ENCODE measurements at places on chromosomes 6 and 20. TPM values are rescaled to one million over a fixed set of nuclear protein-coding genes. Genes with fewer than 3 reads are reported as not detected.
A peak's percentile ranks its signal among the peaks of the same experiment; 100 is the strongest.

Gene SERPINB1
- 43.6 TPM for total RNA-seq

Gene WASF1
- 22.8 TPM for total RNA-seq

DNA sequence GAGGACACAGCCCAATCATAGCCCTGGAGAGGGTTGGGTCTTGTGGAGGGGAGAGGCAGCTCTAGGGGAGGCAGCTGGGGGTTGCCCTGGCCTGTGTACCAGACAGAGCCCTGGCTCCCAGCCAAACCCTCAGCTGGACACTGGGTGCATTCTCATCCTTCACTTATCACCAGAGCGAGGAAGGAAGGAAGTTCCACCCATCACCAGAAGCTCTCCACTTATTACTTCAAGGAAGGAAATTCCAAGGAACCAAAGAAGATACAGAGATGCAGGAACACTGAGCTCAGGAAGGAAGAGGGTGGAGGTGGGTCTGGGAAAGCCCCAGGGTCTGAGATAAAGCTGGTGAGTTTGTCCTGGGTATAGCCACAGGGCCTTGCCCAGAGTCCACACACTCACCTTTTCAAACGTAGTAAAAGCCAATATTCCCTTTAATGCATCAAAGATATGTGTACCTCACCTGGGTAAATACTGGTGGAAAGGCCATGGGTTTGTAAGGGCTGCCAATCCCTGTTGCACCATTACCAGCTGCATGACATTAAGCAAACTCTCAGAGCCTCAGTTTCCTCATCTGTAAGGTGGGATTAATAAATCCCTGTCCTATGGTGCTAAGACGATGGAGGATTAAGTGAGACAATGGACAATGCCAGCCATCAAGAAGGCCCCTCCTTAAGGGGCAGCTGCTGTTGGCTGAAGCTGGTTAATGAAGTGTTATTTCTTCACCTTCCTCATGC lies 109.7 kb upstream of the NAA20 start:
- DNase-seq, result peak; percentile 43

DNA sequence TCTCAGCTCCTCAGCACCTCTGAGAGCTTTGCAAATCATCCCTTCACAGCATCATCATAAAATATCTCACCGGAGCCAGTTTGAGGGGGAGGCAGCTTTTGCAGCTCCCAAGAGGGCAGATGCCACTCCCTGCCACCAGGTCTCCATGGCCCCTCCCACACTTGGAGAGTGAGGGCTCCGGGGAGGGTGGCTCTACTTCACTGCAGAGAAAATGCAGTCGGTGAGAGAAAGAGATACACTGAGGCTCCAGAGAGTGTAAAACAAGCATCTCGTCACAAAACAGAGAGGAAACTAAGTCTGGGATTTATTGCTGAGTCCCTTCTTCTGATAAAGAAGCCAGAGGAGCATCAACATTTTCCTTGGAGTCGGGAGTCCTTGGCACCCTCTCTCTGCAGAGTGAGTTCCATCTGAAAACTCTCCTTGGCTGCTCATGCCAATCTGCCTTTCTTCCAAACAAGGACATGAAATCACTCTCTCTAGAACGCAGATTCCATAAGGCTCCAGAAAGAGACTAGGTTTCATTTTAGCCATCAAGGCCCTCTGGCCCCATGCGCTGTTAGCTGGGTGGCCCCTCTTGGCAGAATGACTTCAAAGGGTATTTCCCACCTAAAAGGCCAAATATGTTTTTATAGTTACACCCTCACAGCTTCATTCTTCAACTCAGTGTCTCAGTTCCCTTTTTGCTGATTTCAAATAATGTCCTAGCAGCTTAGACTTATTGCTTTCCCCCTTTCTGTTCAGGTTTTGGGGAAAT lies 70.6 kb upstream of the F13A1 start:
- DNase-seq, result no peak

DNA sequence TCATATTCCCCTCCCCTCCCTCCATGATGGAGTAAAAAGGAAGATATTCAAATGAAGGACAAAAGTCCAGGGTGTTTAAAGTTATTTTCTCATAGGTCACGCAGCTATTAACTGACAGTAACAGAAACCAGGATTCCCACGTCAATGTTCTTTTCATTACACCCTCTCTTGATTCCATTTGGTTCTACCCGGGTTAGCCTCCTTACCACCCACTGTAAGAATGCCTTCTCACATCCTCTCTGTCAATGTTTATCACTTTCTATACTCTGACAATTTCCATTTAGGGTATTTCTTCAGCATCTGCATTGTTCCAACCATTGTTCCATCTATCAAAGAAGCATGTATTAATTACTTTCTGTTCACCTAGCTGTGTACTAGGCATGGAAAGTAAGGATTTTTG lies 52.1 kb downstream of the NUDT3 start:
- DNase-seq, result no peak

DNA sequence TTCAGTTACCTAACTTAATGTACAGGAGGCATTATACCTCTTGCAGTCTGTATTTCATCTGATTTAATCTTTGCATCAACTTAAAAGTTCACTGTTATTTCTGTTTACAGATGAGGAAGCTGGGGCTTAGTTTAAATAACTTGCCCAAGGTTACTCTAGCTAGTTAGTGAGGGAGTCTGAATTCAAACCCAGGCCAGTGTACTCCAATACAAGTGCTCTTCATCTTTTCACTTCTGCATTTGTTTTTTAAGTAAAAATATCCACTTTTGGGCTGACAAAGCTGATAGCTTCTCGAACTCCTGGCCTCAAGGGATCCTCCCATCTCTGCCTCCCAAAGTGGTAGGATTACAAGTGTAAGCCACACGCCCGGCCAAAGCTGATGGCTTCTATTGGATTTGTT lies 23.6 kb downstream of the RREB1 start:
- DNase-seq, result no peak

Measured in renal cortical epithelial cell (primary cell).